8988T (cell line): ENCODE measurements at places on chromosomes 4 and X.
A peak's percentile ranks its signal among the peaks of the same experiment; 100 is the strongest.

DNA sequence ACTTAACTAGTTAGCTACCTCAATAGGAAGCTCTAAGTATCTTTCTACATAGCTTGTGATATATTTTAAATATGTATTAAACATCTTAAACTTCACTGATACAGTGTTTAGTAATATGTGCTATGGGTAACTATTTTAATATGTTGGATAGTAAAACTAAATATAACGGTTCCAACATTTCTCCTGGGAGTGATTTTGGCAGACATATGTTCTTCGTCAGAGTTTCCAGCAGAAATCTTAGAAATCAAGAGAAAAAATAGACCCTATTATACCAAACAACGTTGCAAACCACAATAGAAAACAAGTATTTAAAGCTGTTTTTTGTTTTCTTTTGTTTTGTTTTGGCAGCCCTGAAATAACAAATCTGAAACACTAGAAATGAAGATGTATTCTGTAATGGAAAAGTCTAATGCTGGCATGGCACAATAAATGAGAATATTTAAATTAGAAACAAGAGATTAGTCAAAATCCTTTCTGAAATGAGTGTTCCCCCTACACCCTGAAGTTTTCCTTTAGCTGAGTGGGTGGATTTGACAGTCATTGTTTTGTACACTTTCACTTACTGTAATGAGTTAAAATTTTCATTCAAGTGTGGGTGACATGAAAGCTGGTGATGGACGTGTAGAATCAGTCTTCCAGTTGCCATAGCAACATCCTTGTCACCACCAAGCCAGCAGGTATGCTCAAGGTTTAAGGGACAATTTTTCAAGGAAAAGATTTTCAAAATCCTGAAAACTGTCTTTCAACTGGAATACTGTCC is 233.5 kb downstream of the SCFD2 start:
- DNase-seq: no peak

GRCh38 chr4:57668621-57669020 is 558.4 kb upstream of the IGFBP7 start:
- DNase-seq: no peak

DNA sequence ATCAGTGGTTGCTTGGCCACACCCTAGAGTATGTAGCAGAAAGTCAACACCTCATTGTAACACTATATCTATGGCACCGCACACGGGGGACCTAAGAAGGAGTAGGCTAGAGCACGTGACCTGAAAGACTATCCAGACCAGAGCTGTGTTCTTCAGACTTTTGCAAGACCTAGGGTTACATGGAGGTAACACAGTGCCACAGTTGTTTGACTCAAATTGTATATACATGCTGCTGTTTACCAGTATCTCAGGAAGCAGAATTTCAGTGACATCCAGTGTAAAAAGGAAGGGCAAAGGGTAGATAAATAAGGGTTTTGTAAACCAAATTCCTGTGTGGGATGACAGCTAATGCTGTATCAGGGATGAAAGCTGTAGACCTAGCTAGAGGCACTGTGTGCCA is 30.2 kb downstream of the PNMA6A start:
- no peak for DNase-seq

DNA sequence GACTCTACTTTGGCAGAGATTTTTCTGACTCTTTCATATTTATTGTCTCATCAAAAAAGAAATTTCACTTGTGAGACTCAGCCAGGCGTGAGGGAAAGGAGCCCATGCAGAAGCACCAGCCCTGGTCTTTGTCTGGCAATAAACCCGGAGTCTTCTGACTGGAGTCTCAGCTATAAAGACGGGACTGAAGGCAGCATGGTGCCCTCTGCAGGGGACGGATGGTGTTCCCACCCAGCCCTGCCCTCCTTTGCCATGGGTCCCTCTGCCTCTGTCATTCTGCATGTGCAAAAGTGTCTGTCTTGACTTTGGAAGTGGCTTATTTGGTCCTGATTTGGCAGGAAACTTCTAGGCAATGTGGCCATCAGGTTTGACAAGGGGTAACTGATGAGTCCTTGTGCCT is 14.2 kb downstream of the ZNF185 start:
- no peak for DNase-seq

- peak; percentile 75 for DNase-seq
Measured at GRCh38 chr4:170026253-170027021, at the start of gene MFAP3L. Gene MFAP3L (minus strand): TSS chr4:170026395. CDS start chr4:170005877, 20,518 bp downstream.
